ENCODE measurements at places on chromosomes 2 and 18. TPM values are rescaled to one million over a fixed set of nuclear protein-coding genes. Genes with fewer than 3 reads are reported as not detected.

Gene IL18RAP
- not detected for total RNA-seq

Gene ACKR3
- total RNA-seq = 14.4 TPM

Gene WBP1
- 36.8 TPM for total RNA-seq

Gene UNC80
- not detected for total RNA-seq

Gene COL4A3
- total RNA-seq = 0.19 TPM

Gene FER1L5
- 0.09 TPM for total RNA-seq

Gene MYO5B
- total RNA-seq = 0.54 TPM

Gene TPO
- not detected for total RNA-seq

Gene TXNDC2
- total RNA-seq = not detected

Gene HTR2B
- total RNA-seq = 1.2 TPM

Gene CXCR1
- not detected for total RNA-seq

Gene LRRC30
- not detected for total RNA-seq

Gene GKN2
- total RNA-seq = not detected

Gene ALKAL2
- not detected for total RNA-seq

Gene CXCR2
- total RNA-seq = not detected

Gene POTEE
- total RNA-seq = 0.09 TPM

Gene SERPINB11
- not detected for total RNA-seq

Gene COL6A3
- total RNA-seq = 497 TPM

Gene EMX1
- not detected for total RNA-seq

Gene RAD51AP2
- not detected for total RNA-seq

Gene LIMS4
- total RNA-seq = 19.5 TPM

Gene ABI2
- 40.0 TPM for total RNA-seq

Gene SCN1A
- total RNA-seq = not detected

Gene ATP8B1
- 67.3 TPM for total RNA-seq

Gene SERPINB13
- total RNA-seq = not detected

Gene CERKL
- not detected for total RNA-seq

All from endothelial cell of coronary artery (primary cell).